ENCODE measurements at places on chromosomes 5 and 9. TPM values are rescaled to one million over a fixed set of nuclear protein-coding genes. Genes with fewer than 3 reads are reported as not detected.

GRCh38 chr9:15618540-15619331 lies 65.9 kb downstream of the CCDC171 start:
- no peak for DNase-seq

DNA sequence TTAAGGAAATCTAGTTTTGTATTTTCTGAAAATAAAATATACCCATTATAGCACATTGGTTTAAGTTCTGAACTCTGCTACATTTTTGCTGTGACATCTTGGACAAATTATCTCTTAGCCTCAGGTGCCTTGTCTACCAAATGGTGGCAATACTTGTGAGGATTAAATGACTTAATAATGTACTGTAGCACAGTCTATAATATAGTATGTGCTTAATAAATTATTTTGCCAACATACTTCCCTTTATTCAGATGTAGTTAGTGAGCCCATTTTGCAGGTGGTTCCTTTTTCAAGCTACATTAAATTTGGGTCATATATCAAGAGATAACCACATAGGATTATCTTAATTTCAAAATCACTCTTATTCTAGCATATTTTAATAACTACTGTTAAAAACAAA lies 3.2 kb downstream of the ETF1 start:
- DNase-seq: no peak

- DNase-seq: no peak
These were observed 787.7 kb upstream of the CDH6 start for GRCh38 chr5:30405821-30406220.

- no peak for DNase-seq
These were observed 21.9 kb downstream of the GABRA6 start for GRCh38 chr5:161707382-161707781.

GRCh38 chr9:129462360-129462759 lies 158.5 kb downstream of the C9orf50 start:
- DNase-seq: no peak

DNA sequence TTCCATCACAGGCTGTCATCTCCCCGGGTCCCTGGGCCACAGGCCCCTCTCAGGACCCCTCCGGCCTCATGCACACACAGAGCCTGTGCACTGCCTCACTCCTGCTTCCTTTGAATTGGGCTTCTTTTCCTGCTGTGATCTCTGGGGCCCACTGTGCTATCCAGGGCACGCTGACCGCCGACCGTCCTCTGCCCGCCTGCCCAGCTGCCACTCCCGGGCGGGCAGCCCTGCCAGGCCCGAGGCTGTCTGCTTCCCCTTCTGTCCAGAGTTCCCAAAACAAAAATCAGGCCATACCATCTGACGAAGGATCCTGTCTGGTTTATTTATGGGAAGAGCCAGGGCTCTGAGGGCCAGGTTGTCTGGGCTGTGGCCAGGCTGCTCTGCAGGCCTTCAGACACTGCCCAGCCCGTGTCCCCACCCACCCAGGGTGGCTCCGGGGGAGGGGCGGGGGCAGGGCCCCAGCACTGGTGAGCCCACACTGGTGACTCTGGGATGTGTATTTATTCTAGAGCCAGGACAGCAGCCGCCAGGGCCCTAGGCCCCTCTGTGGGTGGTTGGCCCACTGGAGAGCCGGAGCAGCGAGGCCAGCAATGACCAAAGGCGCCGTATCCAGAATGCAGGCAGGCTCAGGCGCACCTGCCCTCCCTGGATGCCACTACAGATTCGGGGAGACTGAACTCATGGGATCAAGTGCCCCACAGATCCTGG lies 57.0 kb downstream of the ADAMTS2 start:
- no peak for DNase-seq

DNA sequence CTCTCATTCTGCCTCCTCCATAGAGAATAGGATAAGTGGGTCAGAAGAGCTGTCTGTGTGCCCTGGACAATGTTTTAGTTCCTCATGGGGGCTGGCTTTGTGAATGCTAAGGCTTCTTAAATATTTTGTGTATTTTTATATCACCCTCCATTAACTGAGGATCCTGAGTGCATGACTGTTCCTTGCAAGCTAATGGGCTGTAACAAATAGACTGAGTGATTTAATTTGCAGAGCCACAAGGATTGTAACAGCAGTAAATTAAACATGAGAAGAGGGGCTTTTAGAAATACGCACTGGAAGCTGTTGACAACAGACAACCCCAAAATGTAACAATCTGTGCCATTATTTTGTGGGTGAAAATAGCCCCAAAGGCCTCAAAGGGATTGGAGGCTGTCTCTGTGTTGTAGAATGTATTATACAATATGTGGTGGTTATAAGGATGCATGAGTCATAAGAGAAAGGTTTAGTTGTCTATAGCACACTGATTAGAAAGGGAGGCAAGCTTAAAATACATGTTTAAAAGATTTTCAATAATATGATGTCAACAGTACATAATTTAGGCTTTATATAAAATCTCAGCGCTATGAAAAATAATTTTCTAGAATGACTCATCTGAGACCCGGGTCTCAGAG lies 152.7 kb upstream of the ACTBL2 start:
- DNase-seq: no peak

DNA sequence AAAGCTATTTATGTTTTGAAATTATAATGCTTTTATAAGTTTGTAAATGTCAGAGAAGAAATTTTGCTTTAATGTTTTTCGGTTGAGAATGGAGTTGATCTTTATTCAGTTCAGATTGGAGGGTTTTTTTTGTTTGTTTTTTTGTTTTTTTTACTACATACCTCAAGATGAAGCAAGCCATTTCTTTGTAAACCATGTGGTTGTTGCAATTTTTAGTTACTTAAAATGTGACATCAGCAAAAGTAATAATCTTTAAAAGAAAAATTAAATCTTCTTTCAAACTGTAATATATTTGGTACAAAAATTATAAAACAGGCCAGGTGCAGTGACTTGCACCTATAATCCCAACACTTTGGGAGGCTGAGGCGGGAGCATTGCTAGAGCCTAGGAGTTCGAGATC lies 102.6 kb downstream of the CDC42SE2 start:
- no peak for DNase-seq

GRCh38 chr9:15149450-15149849 lies 157.6 kb downstream of the TTC39B start:
- DNase-seq: no peak

DNA sequence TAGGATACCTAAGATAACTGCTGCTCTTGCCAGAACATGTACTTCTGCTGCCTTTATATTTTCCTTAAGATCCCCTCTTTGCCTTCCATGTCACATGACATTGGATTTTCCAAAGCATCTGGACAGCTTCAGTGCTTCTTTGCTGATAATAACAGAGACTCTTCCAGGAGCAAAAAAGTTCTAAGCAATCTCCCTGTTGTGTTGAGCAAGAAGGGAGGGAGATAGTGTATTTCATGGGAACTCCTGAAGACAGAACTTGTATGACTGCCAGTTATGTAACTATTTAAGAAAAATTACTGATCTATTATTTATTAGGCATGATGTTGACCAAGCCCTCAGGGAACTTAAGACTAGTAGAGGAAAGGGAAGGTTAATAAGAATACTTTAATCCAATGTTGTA lies 454.7 kb downstream of the SPATA31D1 start:
- no peak for DNase-seq

DNA sequence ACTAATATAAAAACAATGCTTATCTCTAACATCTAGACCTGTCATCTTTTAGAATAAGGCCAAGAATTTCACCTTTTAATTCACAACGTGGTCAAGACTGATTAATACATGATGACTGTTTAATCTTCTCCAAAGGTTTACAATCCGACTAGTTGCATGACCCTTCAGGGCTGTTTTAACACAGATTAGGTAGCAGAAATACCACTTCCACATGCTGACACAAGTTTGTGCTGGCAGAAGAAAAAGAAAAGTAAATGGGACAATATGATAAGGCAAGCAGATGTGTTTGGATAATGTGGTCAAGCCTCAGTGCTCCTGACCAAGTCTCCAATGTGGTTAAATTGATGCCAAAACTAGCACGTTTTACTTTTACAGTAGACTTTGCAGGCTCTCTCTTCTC lies 31.1 kb downstream of the SEMA6A start:
- no peak for DNase-seq

DNA sequence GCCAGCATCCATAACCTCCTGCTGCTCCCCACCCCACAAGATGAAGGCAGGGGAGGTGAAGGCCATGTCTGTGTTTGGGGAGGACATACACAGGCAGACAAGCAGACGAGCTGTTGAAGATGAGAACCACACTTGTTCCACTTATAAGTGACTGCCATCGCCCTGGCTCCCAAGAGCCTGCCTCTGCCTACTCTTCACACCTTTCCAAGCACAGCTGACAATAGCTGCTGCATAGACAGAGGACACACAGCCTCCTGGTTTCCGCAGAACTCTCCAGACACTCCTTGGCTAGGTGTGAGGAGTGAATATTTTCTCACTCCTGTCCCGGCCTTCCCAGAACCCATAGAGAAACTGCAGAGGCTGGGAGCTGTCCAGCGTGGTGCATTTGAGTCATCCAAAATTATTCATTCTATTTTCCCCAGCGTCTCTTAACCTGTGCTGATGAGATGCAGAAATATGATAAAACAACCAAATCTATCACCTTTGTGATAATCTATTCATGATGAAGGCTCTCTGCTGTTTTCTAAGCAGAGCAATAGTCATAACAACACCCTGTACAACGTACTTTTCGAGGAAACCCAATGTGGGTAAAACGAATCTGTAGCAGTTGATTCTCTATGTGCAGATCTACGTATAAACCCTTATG lies 24.7 kb downstream of the KLF9 start:
- DNase-seq: no peak

- no peak for DNase-seq
These were observed 76.5 kb upstream of the CTNNA1 start for GRCh38 chr5:138676556-138677193.

DNA sequence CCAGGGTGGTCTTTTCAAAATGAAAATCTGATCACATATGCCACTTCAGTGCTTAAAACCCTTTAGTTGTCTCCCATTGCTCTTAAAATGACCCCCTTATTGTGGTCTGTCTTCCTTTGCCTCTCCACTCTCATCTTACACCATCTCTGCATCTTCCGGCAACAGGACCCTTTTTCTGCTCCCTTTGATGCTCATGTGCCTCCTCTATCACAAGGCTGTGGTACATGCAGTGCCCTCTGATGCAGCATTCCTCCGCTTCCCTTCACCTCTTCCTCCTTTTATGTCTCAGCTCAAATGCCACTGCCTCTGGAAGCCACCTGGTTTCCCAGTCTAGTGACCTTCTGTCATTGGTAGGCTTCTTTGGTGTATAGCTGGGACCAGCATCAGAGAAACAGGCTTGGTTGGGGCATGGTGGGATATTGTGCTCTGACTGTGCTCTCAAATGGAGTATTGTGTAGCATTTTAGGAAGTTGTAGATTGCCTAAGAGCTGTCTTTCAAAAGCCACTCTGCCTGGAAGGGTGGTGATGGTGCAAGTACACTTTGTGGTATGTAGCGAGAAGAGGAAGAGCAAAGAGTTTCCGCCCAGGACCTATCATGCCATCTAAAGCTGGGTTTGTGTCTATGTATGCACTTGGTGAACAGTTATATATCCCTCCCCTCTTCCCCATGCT lies 28.1 kb downstream of the ARHGAP26 start:
- DNase-seq: no peak

GRCh38 chr5:125310749-125311148 lies 564.3 kb upstream of the ZNF608 start:
- peak; percentile 48 for DNase-seq

AJM1 gene
- total RNA-seq: 0.11 TPM

CSF1R gene
- total RNA-seq: 1.2 TPM

GOLM1 gene
- 27.5 TPM for total RNA-seq
